ENCODE measurements at places on chromosomes 12 and 14. TPM values are rescaled to one million over a fixed set of nuclear protein-coding genes. Genes with fewer than 3 reads are reported as not detected.

AQP2 gene
- not detected for total RNA-seq

ZNF268 gene
- 22.0 TPM for total RNA-seq

STAT2 gene
- total RNA-seq = 167 TPM

CLEC9A gene
- total RNA-seq = not detected

EPYC gene
- not detected for total RNA-seq

PCED1B gene
- under 0.01 TPM for total RNA-seq

FLVCR2 gene
- 4.7 TPM for total RNA-seq

KCNJ8 gene
- not detected for total RNA-seq

TMEM132C gene
- not detected for total RNA-seq

PLBD1 gene
- total RNA-seq = 7.1 TPM

CLEC4A gene
- under 0.01 TPM for total RNA-seq

LARP4 gene
- 20.0 TPM for total RNA-seq

RIN3 gene
- total RNA-seq = 4.7 TPM

KRT86 gene
- not detected for total RNA-seq

IQSEC3 gene
- total RNA-seq = not detected

MMAB gene
- total RNA-seq = 10.6 TPM

LGR5 gene
- total RNA-seq = 7.5 TPM

RD3L gene
- not detected for total RNA-seq

NDUFA9 gene
- 22.4 TPM for total RNA-seq

RDH5 gene
- total RNA-seq = 2.3 TPM

SAMD15 gene
- total RNA-seq = 3.5 TPM

NABP2 gene
- total RNA-seq = 14.5 TPM
